ENCODE measurements at places on chromosomes 16 and 17.

- peak; percentile 71 for DNase-seq
Observed at GRCh38 chr17:55717898-55718735, 4.5 kb downstream of the TMEM100 start.

- no peak for DNase-seq
Observed at GRCh38 chr16:69190598-69190997, 3.6 kb downstream of the SNTB2 start.

DNA sequence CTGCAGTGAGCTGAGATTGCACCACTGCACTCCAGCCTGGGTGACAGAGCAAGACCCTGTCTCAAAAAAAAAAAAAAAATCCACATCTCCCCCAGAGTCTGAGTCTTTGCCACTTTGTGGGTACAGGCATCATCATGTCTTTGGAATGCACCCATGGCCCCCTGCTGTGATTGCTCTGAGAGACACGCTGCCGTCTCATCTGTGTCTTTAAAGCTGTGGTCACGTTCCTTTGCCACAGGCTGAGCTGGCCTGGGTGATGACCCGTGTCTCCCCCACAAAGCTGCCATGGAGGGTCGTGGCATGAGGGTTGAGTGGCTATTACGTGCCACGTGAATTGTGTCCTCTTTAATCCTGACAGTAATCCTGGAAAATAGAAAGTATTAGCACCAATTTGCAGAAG lies 20.2 kb downstream of the CRISPLD2 start:
- DNase-seq, result no peak

GRCh38 chr16:11073407-11073999 lies 129.1 kb downstream of the CLEC16A start:
- DNase-seq, result no peak

GRCh38 chr17:9729034-9729650 lies 62.2 kb downstream of the DHRS7C start:
- no peak for DNase-seq

- no peak for DNase-seq
Observed at GRCh38 chr17:65147955-65148354, 10.8 kb downstream of the RGS9 start.

DNA sequence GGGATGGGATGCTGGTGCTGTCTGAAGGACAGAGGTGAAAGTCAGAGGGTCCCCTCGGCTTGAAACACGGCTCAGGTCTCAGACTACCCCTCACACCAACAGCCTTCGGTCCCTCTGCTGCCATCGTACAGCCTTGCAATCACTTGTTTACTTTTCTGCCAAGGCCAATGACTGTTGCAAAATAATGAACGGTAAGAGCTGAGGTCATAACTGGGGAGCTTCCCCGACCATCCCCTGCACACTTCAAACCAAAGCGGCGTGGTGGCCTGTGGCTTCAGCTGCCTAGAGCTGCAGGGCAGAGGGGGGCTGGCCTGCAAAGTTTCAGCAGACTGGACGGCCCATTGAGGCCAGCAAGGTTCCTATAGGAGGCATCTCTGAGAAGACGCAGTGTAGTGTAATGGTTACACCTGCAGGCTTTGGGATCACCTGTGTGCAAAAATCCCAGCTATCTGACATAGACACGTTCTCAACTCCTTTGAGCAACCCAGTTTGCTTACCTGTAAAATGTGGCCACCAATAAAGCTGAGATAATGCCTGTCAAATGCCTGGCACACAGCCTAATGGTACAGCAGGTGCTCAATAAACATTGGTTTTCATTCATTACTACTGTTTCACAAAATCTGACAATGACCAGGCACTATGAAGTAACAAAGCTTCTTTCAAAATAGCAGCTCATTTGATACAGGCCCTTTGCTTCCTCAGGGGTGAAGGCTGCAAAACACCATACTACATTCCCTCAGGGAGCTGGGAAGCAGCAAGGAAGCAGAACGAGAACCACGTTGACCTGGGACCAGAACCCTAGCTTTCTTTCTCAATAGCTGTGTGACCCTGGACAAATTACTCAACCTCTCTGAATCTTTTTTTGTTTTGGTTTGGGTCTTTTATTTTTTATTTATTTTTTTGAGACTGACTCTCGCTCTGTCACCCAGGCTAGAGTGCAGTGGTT lies 5.0 kb downstream of the PAM16 start:
- no peak for DNase-seq

DNA sequence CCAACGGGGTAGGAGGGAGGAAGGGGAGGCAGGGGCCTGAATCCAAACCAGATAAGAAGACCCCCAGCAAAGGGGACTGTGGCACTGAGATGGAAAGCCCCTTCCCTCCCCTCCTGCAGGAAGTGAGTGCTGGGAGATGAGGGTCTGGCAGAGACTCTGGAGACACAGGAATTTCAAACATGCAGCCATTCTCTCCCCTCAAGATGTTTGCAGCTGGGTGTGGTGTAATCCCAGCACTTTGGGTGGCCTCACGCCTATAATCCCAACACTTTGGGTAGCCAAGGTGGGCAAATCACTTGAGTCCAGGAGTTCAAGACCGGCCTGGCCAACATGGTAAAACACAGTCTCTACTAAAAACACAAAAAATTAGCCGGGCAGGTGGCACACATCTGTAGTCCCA lies 33.9 kb upstream of the FAAP100 start:
- DNase-seq, result no peak

DNA sequence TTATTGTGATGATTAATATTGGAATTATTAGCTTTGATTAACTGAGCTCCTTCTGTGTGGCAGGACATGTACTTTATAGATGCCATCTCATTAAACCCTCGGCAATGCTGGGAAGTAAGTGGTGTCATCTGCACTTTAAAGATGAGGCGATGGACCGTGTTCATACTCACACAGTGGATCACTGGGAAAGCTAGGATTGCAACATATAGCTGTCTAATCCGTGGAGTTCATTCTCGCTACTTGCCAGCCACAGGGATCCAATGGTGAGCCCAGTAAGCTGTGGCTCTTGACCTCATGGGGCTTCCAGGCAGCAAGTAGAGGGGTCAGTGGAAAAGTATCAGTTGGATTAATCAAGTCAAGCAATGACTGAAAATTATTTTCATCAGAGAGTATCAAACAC lies 587.9 kb downstream of the CDH13 start:
- no peak for DNase-seq

GRCh38 chr17:38448208-38448771 lies 20.0 kb downstream of the ARHGAP23 start:
- DNase-seq, result no peak

DNA sequence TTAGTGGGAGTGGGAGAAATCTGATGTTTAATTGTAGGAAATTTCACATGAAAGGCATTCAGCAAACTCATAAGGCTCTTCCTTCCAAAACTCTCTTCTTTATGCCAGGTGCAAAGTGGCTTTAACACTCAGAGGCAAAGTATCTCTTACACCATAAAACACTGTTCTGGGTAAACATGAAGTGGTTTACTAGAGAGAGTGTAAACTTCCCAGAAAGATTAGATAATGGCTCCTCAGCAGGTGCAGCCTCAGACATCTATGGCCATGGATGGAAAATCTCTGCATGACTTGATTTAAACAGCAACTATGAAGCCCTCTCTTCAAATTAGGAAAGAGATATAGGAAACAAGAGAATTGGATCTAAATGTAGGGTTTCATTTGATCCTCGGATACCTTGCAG lies 583.1 kb upstream of the SALL1 start:
- no peak for DNase-seq

DNA sequence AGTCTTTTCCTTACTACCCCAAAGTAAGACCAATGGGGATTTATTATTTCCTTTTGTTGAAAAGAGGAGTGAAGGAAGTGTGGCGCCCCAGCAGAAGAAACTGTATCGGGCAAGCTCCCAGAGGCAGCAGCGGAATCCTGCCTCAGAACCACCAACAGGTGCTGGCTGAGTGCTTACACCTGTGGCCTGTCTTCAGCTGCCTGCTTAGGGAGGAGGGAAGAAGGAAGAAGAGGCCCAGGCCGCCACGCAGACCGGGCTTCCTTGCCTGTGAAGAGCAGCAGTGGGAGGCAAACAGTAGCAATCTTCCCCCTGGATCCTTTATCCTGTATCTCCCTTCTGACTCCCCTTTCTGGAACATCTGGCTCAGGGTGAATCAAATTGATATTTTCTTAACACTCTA lies 134.7 kb downstream of the AATF start:
- DNase-seq, result no peak

- DNase-seq, result no peak
Observed at GRCh38 chr16:87185308-87185707, 131.9 kb downstream of the C16orf95 start.

DNA sequence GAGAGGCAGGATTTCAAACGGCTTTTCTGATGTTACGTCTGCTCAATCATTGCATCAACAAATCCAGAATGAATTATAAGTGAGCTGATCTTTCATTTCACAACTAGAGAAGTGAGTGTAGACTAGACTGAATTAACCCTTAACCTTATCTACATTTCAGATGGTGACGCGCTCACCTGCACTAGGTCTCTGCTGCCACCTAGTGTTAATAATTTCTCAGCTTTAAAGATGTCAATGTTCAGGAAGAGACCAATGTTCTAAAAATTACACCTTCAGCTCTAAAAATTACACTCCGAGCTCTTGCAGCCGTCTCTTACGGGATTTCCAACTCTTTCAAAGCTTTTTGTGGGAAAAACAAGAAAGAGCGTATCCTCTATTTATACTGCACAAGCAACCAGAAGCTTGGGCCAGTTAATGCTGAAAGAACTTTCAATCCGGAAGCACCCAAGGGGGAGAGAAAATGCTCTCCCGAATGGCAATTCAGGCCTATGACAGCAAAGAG lies 88.2 kb upstream of the FA2H start:
- peak; percentile 14 for DNase-seq

DNA sequence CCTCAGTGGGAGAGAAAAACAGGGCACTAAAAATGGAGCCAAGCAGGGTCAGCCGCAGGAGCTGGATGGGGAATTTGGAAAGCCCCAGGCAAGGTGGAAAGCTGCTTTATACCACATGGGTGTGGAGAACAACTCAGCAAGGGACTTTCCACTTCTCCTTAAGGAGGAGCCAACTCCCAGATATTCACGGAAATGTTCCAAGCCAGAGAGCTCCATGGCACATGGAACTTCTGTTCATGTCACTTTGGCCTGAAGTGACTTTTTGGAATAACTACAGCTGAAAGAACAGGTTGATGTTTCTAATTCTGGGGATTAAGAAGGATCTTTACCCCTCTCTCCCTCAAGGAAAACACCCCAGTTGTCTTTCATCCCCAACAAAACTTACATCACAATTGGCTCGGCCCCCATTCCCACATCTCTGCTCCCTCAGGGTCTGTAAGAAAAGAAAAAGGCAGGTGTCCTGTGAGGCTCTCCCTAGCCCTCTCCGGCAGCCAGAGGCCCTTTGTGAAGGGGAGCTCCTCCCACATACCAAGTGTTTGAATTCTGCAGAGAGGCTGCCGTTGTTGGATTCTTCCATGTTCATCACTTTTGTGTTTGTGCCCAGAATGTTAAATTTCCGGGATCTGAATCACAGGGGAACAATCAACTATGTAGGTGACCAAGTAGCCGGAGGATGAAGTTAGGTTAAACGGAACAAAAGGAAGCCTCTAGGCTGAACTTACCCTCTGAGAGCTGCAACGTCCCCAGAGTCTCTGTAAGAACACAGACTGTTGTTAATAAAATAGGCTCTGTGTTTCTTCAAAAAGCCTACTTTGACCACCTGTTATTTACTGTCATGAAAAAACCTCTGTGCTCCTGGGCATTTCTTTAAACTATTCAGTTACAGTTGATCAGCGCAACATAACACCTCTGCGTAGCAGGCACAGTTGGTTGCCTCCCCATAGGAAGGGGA lies 41.0 kb downstream of the STAT5A start:
- no peak for DNase-seq

- no peak for DNase-seq
Observed at GRCh38 chr16:86865851-86866662, 287.7 kb downstream of the FOXL1 start.

GRCh38 chr16:50496990-50497389 lies 51.2 kb upstream of the NKD1 start:
- DNase-seq, result no peak

DNA sequence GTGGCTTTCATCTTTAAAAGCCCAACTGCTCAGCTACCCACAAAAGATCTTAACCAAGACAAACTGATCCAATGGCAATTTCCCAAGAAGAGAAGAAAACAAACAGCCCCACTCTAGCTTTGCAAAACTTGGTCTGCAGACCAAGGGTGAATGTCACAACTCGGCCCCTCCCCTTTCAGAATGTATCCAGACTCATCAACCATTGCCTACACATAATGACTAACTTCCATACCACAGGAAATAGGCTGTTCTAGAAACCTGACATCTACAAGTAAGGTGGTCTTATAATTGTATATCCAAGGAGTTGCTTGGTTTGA lies 16.0 kb downstream of the DCUN1D3 start:
- peak; percentile 13 for DNase-seq

- DNase-seq, result no peak
Observed at GRCh38 chr17:3771140-3771539, 29.8 kb downstream of the ITGAE start.

DNA sequence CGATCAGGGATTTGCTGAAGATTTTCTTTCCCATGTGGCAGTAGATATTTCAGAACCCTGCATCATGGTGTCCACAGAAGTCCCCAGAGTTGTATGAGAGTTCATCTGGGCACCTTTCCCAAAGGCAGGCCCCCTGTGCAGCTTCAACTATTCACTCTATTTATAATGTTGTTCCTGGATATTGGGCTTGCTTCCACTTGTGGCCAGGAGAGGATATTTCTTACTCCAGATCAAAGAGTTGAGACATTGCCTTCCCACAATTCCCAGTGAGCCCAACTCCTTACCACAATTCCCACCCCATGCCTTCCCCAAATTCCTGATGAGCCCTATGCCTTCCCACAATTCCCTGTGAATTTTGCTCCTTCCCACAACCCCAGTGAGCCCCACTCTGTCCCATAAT lies 206.9 kb downstream of the WWOX start:
- DNase-seq, result no peak

DNA sequence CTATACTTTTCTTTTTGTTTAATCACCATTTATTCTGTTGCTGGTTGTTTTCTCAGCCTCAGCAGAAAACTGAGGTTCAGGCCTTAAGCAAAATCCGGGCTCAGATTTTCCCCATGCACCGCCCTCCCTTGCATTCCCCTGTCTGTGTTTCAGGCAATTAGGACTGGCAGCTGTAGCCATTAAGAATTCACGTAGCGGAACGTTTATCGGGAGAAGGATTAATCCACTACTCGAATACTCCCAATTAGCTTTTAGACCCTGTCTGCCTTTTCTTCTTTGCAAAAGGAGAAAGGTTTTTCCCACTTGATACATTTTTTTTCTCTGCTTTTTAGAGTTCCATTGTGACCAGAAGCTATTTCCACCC lies 173.1 kb downstream of the RPTOR start:
- DNase-seq, result no peak

- DNase-seq, result no peak
Observed at GRCh38 chr17:10055262-10055975, 143.0 kb downstream of the GAS7 start.

All from stimulated activated CD4-positive, alpha-beta T cell treated with anti-CD3 and anti-CD28 coated beads, Interleukin-4, amount 100 ng/mL, for 24 hours (primary cell).